Liver (tissue), 10 donors: ENCODE measurements at places on chromosomes 6 and 20. TPM values are rescaled to one million over a fixed set of nuclear protein-coding genes. Genes with fewer than 3 reads are reported as not detected.

SOBP gene
- 1.5 TPM for polyA plus RNA-seq

FUT9 gene
- polyA plus RNA-seq = not detected

BHLHE23 gene
- polyA plus RNA-seq = not detected

CST2 gene
- polyA plus RNA-seq = not detected

DLGAP4 gene
- 7.6 TPM for polyA plus RNA-seq

APCDD1L gene
- not detected for polyA plus RNA-seq

ASIP gene
- 0.62 TPM for polyA plus RNA-seq

DEFB126 gene
- polyA plus RNA-seq = not detected

PRDM13 gene
- polyA plus RNA-seq = not detected

GRCh38 chr20:9149796-9150195 is 80.9 kb downstream of the PLCB4 start:
- H3K27ac ChIP-seq = no peak overlapping the region
- no peak for DNase-seq
- H3K27me3 ChIP-seq = no peaks in the 10 kb centered on the region
- H3K4me1 ChIP-seq = no peaks in the 10 kb centered on the region

GRCh38 chr6:15375638-15376290 is 129.9 kb downstream of the JARID2 start:
- H3K4me3 ChIP-seq = no peak overlapping the region
- no peaks in the 10 kb centered on the region for H3K36me3 ChIP-seq
- no peak for DNase-seq
- H3K4me1 ChIP-seq = peaks cover 5% of the 10 kb centered on the region
- H3K27me3 ChIP-seq = no peaks in the 10 kb centered on the region

DNA sequence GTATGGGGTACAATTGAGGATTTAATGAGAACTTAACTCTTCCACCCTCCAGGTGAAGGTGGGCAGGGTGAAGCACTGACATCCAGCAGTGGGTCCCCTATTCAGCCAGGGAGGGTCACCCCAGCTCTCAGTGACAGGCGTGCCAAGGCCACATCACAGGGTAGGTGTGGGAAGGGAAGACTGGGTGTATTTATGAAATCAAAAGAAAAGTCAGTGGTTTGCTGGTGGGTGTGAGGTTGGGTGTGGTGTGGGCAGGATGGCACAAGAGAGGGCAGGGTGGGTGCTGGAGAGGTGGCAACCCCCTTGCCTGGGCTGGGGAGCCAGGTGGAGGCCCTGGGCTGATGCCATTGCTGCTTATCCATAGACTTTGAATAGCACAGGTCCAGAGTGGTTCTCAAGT is 16.6 kb downstream of the SYNDIG1 start:
- no peaks in the 10 kb centered on the region for H3K4me1 ChIP-seq
- H3K27me3 ChIP-seq = no peaks in the 10 kb centered on the region
- H3K4me3 ChIP-seq = no peak overlapping the region
- H3K36me3 ChIP-seq = no peaks in the 10 kb centered on the region
- no peak overlapping the region for H3K27ac ChIP-seq
- no peak for DNase-seq

DNA sequence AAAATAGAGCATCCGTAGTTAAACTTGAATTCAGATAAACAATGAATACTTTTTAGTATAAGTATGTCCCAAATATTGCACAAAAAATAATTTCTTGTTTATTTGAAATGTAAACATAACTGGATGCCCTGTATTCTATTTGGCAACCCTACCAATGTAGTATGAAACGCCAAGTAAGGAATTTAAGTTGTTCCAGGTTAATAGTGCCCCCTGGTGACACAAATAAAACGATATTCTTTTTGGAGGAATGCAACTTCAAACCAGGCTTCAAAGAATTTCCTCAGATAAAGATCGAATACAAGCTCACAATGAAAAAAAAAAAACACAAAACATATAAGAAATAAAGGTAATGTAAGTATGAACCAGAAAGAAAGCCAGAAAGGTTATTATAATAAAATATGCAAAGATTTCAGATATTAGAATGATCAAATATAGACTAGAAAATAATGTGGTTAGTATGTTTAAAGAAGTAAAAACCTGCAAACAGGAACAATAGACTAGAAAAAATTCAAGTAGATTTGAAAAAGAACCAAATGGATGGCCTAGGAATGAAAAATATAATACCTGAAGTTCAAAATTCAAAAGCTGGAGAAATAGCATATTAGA is 18.4 kb upstream of the AKAP7 start:
- H3K4me1 ChIP-seq = peaks cover 5% of the 10 kb centered on the region
- no peak for DNase-seq
- H3K4me3 ChIP-seq = no peak overlapping the region
- H3K27ac ChIP-seq = no peak overlapping the region
- no peaks in the 10 kb centered on the region for H3K27me3 ChIP-seq
- no peaks in the 10 kb centered on the region for H3K36me3 ChIP-seq

DNA sequence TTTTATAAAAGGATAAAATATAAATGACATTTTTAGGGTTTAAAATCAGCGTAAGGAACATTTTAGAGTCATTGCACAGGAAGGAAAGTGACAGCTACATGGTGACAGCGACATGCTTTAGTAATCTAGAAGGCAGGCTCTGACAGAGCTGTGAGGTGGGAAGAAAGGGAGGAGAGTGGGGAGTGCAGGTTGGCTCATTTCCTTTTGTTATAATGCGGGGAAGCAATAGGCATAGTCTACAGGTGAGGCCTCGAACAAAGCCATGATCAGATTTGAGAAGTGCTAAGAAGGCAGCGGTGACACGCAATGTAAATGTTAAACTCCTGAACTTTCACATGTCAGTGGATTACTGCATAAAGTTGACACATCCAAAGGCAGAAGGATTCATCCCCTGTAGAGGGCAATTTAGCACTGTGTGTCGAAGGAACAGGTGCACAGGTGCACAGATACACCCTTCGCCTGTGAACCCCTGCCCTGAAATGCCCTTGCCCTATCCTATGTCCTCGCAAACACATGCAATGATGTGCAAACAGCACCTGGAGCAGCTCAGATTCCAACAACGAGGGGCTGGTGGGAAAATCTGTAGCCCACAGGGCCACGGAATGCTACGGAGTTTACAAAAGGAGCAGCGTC is 32.4 kb upstream of the SMOC2 start:
- H3K27me3 ChIP-seq = no peaks in the 10 kb centered on the region
- no peak overlapping the region for H3K4me3 ChIP-seq
- no peaks in the 10 kb centered on the region for H3K4me1 ChIP-seq
- H3K27ac ChIP-seq = no peak overlapping the region
- DNase-seq = peak; percentile 20

DNA sequence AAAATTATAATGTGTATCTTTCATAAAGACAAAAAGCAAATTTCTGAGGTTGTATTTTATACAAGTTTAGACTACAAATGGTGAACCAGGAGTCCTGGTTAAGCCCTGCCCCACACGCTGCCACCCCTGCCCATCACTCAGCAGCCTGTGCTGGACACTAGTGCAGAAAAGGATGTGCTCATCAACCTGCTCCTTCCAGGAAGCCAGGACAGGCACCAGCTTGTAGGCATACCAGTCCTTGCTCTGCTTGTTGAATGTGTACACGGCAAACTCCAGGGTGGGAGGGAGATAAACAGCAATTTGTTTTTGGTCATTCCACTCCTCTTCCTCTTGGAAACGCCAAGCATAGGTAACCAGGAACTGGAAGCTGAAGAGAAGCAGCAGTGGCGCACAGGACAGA is 18.1 kb downstream of the CST9L start:
- H3K27me3 ChIP-seq = no peaks in the 10 kb centered on the region
- no peak overlapping the region for H3K4me3 ChIP-seq
- no peaks in the 10 kb centered on the region for H3K4me1 ChIP-seq
- DNase-seq = no peak
- H3K27ac ChIP-seq = no peak overlapping the region
- no peaks in the 10 kb centered on the region for H3K36me3 ChIP-seq

DNA sequence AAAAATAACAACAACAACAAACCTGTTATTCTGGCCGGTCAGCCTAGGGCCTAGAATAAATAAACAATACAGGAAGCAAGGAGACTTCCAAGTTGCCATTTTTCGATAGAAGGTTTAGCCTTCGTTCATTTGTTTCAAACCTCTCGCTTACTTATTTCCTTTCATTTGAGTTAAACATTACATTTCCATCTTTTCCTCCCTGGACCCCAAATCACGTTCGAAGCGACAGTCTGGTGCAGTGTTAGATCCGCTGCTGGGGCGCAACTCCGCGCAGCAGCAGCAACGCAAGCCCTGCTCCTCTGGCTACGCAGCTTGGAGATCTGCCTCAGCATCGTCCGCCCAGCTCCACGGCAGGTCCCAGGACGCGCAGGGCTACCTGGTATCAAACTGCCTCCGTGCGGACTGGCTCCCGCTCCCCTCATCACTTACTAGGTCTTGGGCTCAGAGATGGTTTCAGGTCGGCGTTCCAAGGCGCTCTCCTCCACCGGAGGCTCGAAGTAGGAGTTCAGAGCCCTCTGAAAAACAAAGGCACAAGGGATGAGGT is 530 bp downstream of the TDP2 start:
- H3K4me1 ChIP-seq = peaks cover 59% of the 10 kb centered on the region
- peak overlapping the region; percentile 79 for H3K27ac ChIP-seq

DNA sequence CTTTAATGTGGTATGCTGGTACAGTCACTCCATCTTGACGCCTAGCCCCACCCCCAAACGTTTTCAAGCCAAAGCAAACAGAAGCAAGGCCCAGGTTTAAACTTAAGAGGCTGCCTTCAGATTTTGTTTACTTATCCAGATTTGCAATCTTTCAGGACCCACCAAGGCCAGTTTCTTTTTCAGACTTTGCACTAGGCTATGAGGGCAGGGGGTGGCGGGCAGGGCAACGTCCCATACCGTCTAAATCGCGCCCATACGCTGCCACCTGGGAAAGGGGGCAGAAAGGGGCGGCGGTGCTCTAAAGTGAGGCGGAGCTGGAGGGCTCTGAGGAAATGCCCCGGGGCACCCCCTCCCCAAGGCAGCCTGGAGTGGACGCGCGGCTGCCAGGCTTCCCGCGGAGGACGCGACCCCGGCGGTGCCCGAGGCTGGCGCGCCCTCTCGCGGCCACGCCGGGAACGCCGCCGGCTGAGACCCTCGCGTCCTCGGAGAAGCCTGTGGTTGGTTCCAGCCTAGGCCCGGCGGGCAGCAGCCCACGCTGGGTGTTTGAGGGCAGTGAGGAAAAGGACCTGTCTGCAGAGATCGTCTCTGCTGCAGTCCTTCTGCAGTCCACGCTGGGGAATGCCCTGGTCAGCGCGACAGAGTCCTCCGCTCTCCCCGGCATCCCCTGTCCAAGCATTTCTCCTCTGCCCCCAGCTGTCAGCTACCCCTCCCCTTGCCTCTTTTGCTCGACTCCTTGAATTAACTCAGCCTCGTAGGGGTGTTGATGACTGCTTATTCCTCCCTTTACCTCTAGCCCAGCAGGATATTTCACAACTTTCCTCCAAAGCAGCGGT is 129.2 kb upstream of the PRND start:
- H3K27me3 ChIP-seq = no peaks in the 10 kb centered on the region
- H3K4me3 ChIP-seq = no peak overlapping the region
- no peaks in the 10 kb centered on the region for H3K36me3 ChIP-seq
- no peak overlapping the region for H3K27ac ChIP-seq
